ENCODE measurements at places on chromosomes 12 and 14. TPM values are rescaled to one million over a fixed set of nuclear protein-coding genes. Genes with fewer than 3 reads are reported as not detected.

The CLEC9A gene
- 0.90 TPM for total RNA-seq

The NANOG gene
- total RNA-seq: 0.21 TPM

GRCh38 chr12:81465191-81465590 is 294.0 kb downstream of the PPFIA2 start:
- no peak for DNase-seq

DNA sequence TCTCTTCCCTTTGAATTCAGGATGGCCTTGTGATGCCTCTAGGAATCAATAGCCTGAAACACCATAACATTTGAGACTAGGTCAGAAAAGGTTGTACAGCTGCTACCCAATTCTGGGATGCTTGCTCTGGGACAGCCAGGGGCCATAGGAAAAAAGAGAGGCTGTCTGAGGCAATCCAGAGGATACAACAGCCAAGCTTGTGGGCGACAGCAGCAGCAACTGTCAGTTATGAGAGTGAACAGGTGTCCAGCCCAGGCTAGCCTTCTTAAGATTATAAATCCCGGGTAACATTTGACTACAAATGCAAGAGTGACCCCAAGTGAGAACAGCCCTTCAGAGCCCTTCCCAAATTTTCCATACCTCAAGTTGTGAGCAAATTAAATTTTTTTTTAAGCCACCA is 11.1 kb downstream of the DCN start:
- no peak for DNase-seq

DNA sequence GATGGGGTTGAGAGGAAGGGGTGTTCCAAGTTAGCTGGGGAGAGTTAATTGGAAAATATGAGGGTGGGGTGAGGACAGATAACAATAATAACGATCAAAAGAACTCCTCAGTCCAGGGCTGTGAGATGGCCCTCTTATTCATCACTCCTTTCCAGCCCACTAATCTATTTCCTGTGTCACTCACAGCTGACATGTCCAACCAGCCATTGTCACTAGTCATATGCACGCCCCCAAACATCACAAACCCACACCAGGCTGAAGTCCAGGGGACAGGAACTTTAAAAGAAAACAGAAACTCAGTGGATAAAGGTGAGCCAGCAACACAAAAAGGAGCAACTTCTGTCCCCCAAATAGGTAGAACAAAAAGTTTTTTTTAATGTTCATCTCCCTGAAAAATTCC is 911 bp downstream of the CALCOCO1 start:
- DNase-seq: no peak

Data from urinary bladder (tissue), 4 donors.